ENCODE measurements at places on chromosomes 7 and 10. TPM values are rescaled to one million over a fixed set of nuclear protein-coding genes. Genes with fewer than 3 reads are reported as not detected.

DNA sequence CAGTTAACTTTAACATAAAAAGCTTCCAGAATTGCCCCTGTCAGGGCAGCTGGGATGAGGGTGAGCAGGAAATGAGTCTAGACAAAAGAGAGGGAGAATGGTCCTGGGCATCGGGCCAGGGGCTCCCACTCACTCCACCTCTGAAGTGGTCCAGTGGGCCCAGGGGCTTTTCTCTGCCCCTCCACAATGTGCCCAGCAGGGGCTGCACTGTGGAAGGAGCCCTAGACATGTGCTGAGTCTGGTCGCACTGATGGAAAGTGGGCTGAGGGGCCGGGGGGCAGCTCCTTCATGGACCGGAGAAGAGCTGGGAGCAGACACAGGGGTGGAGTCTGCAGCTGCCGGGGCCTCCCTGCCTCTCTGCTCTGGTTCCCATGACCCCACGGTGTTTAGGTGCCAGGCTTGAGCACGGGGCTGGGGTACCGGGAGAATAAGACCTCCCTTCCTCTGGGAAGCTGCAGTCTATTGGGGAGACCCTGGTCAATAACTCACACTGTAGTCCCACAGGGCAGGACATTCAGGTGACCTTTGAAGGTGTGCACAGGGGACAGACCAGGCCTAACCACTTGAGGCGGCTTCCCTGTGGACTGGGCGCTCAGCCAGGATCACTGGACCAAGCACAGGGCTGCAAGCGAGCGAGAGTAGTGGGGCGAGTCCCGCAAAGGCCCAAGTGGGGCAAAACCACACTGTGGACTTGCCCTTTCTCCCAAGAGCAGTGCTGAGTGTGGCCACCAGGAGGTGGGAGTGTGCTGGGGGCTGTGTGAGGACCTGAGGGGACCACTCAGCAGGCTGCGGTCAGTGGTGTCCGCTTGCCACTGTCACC lies 6.1 kb downstream of the ADCY1 start:
- DNase-seq, result no peak

GRCh38 chr7:1156782-1157535 lies 3.0 kb downstream of the ZFAND2A start:
- no peak for DNase-seq

GRCh38 chr10:12777840-12778585 lies 223.5 kb downstream of the CCDC3 start:
- DNase-seq, result peak; percentile 52

DNA sequence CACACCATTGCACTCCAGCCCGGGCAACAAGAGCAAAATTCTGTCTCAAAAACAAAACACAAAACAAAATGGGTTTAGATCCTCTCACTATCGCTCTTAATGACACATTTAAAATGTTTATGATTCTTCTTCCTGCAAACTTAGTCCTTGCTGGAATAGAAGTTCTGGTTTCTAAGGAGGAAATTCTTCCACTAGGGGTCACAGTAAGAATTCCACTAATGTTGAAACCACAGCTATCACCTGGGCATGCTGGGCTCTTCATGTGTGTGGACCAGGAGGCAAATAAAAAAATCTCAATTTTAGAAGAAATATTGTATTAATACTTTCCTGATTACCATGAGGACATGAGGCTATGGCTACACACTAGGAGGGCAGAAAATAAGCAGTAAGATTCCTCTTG lies 915.8 kb downstream of the TYW1 start:
- DNase-seq, result no peak

GRCh38 chr10:68756246-68756645 lies 35.2 kb downstream of the CCAR1 start:
- no peak for DNase-seq

Gene CYP26C1
- not detected for total RNA-seq

Gene LRMDA
- total RNA-seq, result not detected

Gene LBX1
- not detected for total RNA-seq

DNA sequence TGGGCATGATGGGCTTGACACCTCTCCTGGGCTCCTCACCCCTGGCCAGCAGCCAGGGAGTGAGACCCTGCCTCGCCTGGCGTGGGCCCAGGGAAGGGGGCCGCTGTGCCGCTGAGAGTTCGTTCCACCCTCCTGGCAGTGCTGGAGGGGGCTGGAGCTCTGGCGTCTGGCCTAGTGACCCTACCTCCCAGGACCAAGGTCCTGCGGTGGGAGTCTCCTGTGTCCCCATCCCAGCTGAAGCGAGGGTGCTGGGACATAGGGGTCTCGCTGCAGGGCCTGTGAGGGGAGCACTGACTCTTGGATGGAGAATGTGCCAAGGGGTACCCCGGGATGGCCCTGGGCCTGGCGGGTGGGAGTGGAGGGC lies 1.2 kb downstream of the GTF2IRD1 start:
- DNase-seq, result no peak

Gene LRIT1
- total RNA-seq, result not detected

DNA sequence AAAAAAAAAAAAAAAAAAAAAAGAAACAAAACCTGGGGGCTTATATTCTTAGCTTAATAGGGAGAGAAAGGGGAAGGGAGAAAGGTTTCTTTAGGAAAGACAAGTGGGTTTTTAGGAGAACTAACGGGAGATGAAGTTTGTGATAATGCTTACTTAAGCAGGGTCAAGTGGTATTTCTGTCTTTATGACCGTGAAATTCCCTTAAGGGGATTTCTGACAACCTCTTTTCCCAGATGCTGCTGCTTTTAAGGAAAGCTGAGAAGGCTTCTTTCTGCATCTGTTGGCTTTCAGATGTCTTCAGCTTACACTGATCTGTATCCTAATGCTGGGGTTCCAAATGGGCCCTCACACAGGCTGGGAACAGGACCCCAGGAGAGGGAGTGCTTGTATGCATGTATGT lies 42.6 kb downstream of the ADAMTS14 start:
- no peak for DNase-seq

DNA sequence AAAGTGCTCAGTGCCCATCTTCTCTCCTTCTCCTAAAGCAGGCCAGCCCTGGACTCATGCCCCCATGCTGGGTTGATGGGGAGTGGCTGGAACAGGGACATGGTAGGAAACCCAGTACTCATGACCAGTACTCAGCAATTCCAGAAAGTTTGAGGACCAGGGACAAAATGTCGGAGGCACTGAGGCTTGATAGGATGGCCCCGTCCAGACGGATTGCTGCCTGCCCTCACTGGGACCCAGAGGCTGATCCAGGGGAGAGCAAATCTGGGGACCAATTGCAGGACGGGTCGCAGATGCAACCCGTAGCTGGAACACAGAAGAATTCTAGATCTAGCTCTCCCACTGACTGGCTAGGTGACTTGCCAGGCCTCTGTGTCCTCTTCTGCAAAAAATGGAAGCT lies 5.1 kb downstream of the ZCCHC24 start:
- DNase-seq, result no peak

DNA sequence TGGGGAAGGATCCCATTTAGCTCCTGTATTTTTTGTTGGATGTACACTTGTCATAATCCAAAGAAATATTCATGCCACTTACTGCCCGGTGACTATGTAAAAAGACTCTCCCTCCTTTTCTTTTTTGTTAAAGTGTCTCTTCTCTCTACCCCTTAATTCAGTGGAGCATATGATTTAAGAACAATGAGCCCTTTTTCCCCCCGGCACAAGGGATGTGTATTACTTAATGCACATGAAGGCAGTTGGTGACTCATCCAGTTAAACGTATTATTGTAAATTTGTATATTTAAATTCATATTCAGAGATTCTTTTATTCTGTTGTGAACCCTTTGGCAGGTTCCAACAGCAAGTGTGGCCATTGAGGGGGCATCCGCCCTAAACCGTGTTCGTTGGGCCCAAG lies 241.9 kb downstream of the SLC25A13 start:
- DNase-seq, result no peak

Gene PPP1R9A
- total RNA-seq, result not detected

- no peak for DNase-seq
Measured at GRCh38 chr10:49707585-49707984, 28.1 kb downstream of the C10orf53 start.

Gene OR2A12
- total RNA-seq, result not detected

Gene PPP1R3A
- not detected for total RNA-seq

DNA sequence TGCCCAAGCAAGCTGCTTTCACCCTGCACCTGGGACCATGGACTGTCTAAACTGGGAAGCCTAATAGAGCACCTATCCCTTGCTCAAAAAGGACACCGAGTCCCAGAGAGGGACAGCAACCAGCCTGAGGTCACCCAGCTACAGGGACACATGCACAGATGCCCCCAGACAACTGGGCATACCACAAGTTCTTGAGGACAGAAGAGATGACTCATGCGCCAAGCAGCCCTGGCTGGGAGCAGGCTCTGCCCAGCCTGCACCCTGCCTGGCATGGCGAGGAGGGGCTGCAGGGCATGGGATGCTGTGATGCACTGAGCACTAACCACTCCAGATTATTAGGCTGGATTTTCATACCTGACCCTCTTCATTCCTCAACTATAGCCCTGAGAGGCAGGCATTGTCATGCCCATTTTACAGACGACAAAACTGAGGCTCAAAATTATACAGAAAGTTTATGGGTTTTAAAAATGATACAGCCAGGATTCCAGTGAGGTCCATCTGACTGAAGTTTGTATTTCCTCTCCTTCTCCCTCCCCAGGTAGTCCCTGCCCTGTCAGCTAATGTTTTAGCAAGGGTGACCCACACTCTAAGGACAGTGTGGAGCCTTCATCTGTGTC lies 289.3 kb upstream of the ZMIZ1 start:
- DNase-seq, result no peak

DNA sequence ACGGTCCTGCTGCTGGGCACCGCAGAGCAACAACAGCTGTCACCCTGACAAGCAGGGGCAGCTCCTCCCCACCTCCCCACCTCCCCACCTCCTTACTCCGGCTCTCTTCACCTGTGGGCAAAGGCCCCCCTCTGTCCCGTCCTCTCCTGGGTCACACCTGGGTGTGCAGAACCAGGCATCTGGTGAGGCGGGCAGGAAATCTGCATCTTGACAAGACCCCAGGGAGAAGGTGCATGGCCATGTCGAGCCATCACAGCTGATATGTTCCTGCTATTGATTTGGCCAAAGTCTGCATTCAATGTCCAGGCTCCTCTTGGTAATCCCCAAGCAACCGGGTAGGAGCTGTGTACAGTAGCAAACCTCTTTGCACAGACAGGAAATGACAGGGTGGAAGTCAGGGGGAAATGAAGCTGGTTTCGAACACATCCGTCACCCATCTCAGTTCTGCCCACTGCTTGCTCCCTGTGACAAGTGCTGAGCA lies 554.2 kb downstream of the DNAJB6 start:
- peak; percentile 20 for DNase-seq

DNA sequence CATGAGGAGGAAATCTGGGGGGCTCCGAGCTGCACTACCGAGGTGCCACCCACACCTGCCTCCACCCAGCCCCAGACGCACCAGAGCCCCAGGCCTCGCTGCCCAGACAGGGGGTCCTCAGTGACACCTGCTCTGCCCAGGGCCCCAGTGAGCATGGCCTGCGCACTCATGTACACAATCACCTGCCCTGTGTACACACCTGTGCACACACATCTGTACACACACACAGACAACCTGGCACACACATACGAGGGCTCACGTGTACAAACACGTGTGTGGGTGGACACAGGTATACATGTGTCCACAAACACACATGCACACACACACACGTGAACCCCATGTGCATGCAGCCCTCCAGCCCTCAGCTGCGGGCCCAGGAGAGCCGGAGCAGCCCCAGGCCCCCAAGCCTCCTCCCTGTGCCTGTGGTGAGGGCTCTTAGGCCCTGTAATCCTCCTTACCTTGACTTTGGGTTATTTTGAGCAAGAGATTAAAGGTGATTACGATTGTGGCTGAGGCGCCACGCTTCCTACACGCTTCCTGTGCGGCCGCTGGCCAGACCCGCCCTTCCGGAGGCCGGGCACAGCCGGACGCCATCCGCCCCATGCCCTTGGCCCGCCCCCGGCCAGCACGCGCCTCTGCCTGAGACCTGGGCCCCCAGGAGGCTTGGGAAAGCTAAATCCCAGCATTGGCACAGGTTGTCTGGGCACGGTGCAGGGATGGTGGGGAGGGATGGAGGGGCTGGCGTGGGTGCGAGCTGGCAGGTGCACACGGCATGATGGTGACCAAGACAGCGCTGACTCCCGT lies 71.9 kb downstream of the ELFN1 start:
- DNase-seq, result peak; percentile 18

DNA sequence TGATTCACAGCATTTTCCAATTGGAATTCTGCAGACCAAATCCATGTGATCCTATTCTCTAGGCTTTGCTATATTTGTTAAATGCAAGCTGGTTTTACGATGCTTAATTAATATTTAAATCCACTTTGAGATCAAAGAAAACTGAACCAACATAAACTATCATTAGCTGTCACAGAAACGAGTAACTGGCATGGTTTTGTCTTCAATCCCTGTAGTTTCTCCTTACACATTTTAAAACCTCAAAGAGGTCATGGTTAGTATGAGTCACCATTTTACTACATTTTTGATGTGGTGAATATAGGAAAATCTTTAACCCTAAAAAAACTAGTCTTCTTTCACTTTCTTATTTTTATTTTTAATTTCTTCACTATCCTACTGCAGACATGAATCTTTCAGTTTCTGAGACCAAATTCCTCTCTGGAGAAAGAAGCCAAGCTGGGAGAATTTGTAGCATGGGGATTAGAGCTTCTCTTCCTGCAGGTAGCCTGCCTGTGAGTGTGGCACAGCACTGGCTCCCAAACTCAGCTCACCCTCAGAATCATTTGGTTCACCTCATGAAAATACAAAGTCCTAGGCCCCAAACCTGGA lies 8.7 kb upstream of the LIPM start:
- DNase-seq, result no peak

Gene VAX1
- total RNA-seq, result not detected

DNA sequence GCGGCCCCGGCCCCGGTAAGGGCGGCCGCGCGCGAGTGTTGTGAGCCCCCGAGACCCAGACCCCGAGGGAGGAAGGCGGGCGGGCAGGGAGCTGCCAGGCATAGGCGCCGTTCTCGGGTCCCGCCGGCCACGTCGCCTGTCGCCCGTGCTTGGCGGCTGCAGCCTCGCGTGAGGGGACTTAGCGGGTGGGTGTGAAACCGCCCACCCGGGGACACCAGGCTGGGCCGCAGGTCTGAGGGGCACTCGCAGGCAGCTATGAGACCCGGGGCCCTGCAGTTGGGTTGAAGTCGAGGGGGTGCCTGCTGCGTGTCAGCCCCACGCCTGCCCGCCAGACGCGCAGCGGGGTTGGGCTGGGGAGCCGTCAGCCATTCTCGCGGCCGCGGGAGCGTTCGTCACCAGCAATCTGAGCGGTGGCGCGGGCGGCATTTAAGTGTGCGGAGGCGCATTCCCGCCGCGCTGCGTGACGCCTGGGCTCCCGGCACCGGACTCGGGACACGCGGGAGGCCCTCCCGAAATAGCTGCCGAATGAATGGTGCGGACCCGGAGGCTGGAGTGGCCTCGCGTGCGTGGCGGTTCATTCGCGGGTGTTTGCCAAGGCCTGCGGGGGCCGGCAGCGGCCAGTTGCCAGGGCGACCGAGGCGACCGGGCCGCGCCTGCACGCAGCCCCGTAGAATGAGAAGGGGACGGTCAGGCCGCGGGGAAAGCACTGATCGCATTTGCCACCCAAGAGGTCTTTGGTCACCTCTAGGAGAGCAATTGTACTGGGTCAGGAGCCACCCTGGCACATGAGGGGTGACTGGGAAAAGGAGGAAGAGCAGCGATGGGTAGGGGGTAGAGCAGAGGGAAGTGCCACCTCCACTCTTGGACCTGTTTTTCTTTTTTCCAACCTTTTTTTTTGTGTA lies 750 bp downstream of the ZNF398 start:
- peak; percentile 72 for DNase-seq

Gene TFR2
- total RNA-seq, result 9.9 TPM

Measured in activated CD4-positive, alpha-beta memory T cell treated with anti-CD3 and anti-CD28 coated beads for 36 hours (primary cell).